ENCODE measurements at places on chromosomes 4 and X. TPM values are rescaled to one million over a fixed set of nuclear protein-coding genes. Genes with fewer than 3 reads are reported as not detected.

GRCh38 chr4:89119836-89120235 lies 8.5 kb downstream of the TIGD2 start:
- H3K27me3 ChIP-seq = no peaks in the 10 kb centered on the region
- H3K27ac ChIP-seq = no peak overlapping the region
- no peaks in the 10 kb centered on the region for H3K36me3 ChIP-seq
- DNase-seq = no peak
- H3K4me3 ChIP-seq = no peak overlapping the region

DNA sequence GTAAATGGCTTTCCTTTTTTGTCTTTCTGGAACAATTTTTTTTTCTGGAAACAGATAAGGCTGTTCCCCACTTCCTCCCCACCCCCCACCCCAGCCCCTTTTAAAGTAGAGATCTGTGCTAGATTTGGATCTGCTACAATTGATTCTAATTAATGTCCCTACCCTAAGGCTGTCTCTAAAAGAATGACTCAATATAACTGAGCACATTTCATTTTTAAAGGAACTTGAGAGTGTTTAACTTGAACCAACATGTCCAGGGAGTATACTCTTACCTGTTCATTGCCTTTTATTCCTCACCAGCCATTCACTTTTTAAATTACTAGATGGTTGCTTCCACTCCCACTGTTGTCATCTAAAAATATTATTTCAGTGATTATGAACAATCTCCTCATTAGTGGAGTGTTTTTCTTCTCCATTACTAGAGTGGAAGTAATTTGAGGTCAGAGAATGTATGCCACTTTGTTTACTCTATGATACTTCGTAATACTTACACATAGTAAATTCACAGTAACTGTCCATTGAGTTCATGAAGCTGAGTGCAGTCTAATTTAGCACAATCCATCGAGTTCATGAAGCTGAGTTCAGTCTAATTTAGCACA lies 14.1 kb upstream of the CNOT6L start:
- DNase-seq = no peak
- no peaks in the 10 kb centered on the region for H3K36me3 ChIP-seq

DNA sequence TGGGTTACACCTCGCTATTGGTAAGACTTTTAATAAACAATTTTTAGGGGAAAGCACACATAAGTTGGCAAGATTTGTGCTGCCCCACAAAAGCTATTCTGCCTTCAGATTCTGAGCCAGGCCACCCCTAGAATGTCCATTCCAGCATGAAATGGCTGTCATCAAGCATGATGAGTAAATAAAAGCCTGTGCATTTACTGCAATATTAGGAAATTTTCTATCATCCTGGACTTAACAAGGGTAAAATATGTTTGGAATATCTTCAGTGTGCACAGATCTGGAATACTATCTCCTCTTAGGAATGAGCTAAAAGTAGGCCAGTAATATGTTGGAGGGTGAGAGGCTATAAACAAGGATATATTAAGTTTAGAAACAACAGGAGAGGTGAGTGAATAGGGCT lies 510.9 kb downstream of the ANKRD50 start:
- H3K27me3 ChIP-seq = no peaks in the 10 kb centered on the region
- no peak overlapping the region for H3K4me3 ChIP-seq
- H3K36me3 ChIP-seq = no peaks in the 10 kb centered on the region
- H3K27ac ChIP-seq = no peak overlapping the region
- DNase-seq = no peak

DNA sequence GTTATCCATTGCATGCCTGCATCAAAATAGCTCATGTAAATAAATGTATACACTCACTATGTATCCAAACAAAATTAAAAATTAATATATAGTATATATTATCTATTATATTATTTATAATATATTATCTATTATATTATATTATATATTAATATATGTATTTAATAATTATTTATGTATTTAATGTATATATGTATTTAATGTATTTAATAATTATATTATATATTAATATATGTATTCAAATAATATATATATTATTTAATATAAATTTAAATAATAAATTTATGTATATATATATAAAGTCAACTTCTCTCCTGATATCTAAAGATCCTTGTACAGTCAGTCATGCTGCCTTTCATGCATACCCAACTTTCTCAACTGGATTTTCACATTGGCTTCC lies 82.4 kb downstream of the GPM6A start:
- H3K4me1 ChIP-seq = no peaks in the 10 kb centered on the region
- no peak overlapping the region for H3K27ac ChIP-seq
- H3K4me3 ChIP-seq = no peak overlapping the region
- no peaks in the 10 kb centered on the region for H3K36me3 ChIP-seq

DNA sequence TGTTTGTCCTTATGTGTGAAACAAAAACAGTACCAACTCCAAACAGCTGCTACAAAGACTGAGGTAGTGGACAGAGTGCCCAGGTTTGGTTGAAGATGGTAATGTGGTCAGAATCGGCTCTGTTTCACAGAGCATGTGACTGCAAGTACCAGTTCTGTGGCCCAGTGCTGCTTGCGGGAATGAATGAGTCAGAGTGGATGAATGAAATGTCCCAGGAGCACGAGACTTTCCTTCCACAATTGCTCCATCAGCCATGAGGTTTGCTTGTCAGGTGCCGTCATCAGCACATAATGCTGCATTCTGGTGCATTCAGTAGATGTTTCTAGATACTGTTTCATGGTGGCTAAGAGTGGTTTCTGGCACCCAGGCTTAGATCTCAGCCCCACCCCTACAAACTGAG lies 84.2 kb downstream of the GPR143 start:
- no peak overlapping the region for H3K4me3 ChIP-seq
- H3K36me3 ChIP-seq = no peaks in the 10 kb centered on the region
- no peak overlapping the region for H3K27ac ChIP-seq
- no peaks in the 10 kb centered on the region for H3K4me1 ChIP-seq

GRCh38 chr4:151804821-151805220 lies 44.0 kb upstream of the GATB start:
- H3K4me1 ChIP-seq = no peaks in the 10 kb centered on the region
- no peaks in the 10 kb centered on the region for H3K27me3 ChIP-seq
- no peak for DNase-seq
- H3K4me3 ChIP-seq = no peak overlapping the region
- H3K27ac ChIP-seq = no peak overlapping the region
- H3K36me3 ChIP-seq = no peaks in the 10 kb centered on the region

DNA sequence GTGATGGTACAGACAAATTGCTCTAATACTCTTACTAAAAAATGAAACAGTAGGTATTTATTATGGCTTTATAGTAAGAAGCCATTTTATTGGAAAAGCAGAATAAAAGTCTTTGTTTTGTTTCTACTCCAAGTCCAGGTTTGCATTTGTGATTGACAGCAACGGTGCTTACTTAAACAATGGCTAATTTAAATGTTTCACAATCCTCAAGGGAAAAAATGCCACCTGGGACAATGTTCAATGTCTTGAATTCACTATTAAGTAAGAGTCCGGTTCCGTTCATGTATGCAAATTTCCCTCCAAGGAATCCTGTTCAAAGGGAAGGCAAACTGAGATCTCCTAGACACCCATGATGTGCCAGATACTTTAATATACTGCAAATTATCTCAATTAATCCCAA lies 123.6 kb downstream of the RBM47 start:
- no peaks in the 10 kb centered on the region for H3K27me3 ChIP-seq

DNA sequence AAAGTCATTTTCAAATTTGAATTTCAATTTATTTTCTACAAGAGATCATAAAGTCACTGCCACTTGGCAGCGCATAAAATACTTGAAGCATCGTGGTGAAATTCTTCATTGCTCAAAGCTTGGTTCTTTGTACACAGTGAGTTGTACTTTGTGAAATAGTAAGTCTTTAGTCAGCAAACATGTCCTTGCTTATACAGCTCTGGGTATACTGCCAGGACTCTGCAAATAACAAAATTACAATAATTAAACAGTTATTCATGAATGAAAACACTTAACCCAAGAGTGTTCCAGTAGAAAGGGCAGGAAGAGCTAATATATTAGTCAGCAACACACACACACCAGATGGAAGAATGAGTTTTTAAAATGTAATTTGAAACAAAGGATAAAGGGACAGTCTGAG lies 1300.9 kb upstream of the DIAPH2 start:
- no peak for DNase-seq
- H3K36me3 ChIP-seq = no peaks in the 10 kb centered on the region
- no peaks in the 10 kb centered on the region for H3K27me3 ChIP-seq
- H3K4me1 ChIP-seq = no peaks in the 10 kb centered on the region
- H3K4me3 ChIP-seq = no peak overlapping the region

GRCh38 chr4:106256190-106256589 lies 59.8 kb downstream of the TBCK start:
- no peaks in the 10 kb centered on the region for H3K27me3 ChIP-seq
- no peak for DNase-seq
- H3K4me3 ChIP-seq = no peak overlapping the region
- no peaks in the 10 kb centered on the region for H3K4me1 ChIP-seq

GRCh38 chrX:68703369-68703768 lies 55.9 kb downstream of the STARD8 start:
- H3K4me3 ChIP-seq = no peak overlapping the region
- H3K27me3 ChIP-seq = no peaks in the 10 kb centered on the region
- H3K4me1 ChIP-seq = peaks cover 10% of the 10 kb centered on the region

The TMEM175 gene
- 16.6 TPM for polyA plus RNA-seq

The ZFP92 gene
- 0.13 TPM for polyA plus RNA-seq

Data from stomach (tissue), 19 donors.